Hepatocyte (in vitro differentiated cells): ENCODE measurements at places on chromosomes 16 and 17. TPM values are rescaled to one million over a fixed set of nuclear protein-coding genes. Genes with fewer than 3 reads are reported as not detected.
A peak's percentile ranks its signal among the peaks of the same experiment; 100 is the strongest.

- DNase-seq: no peak
These were observed 10.3 kb downstream of the UTP18 start for GRCh38 chr17:51270636-51271035.

- DNase-seq: no peak
These were observed 24.1 kb downstream of the GNPTG start for GRCh38 chr16:1375741-1376410.

GRCh38 chr16:67965668-67966548, 2.5 kb downstream of the SLC12A4 start:
- no peak for DNase-seq

Gene G6PC1
- 14.2 and 18.2 TPM in 2 replicates for total RNA-seq

GRCh38 chr16:78407191-78407590, 307.7 kb downstream of the WWOX start:
- no peak for DNase-seq

Gene CNGB1
- total RNA-seq: not detected in 2 replicates

DNA sequence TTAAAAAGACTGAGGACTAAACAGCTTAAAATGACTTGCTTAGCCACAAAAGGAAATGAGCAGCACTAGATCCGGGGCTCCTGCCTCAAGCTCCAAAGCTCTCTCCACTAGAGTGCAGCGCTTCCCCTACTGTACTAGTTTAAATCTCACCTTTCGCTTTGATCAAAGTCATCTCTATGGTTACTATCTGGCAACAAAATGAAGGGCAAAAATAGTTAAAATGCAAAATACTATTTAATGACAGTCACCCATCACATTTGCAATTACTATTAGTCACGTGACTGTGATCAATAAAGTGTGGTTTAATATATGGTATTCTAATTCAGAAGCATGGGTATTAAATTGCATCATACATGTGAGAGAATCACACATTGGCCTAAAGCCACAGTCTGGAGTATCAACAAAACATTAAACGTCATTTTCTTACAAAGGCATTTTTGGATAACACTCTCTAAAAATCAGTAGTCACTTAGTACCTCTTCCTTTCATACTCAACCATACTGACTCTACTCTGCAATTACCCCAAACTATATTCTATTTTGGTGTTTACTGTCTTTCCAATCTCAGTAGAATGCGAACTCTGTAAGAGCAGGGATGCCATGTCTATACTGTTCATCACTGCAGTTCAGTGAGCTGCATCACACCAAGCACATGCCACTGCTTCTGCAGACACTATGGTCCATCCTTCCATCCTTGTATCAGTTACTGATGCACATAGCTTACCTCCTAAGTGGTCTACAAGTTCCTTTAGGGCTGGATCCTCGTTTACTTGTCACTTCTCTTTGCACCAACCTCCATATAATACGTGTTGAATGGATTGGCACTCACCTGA, 6.2 kb downstream of the PSMD12 start:
- DNase-seq: no peak

DNA sequence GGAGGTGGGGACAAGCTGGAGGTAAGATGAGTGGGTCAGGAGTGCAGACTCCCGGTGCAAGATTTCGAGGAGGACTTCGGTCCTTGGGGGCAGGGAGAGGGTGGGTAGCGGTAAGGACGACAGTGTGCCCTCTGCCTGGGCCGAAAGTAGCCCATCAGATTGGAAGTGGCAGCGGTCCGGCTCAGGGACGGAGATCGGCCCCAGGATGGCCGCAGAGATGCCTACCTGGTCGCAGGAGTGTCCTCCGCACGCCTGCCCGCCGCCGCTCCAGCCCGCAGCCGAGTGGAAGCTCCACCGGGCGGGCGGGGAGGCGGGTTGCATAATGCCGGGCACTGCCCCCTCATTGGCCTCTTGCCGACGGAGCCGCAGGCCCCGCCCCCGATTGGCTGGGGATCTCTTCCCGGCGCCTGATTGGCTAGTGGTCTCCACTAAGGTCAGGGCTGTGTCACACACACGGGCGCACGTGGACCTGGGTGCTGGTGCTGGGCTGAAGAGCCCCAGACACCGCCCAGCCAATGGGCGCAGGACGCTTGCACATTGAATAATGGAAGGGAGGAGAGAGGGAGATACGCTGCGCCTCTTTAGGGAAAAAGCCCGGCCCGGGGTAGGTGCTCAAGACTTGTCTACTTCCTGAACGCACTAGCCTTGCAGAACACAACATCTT, at the start of gene PER1:
Gene PER1, minus strand, starts transcription at position 293 of the 664 bp plus-strand sequence. CDS start 1,698 bp downstream, outside the sequence.
- peak; percentile 97 for DNase-seq

Gene TP53TG3C
- total RNA-seq: not detected in 2 replicates

- no peak for DNase-seq
These were observed 9.0 kb upstream of the ATP2C2 start for GRCh38 chr16:84359326-84359725.

Gene EPOP
- total RNA-seq: 0.92 and 0.93 TPM in 2 replicates

Gene CLEC10A
- total RNA-seq: 0.24 and 0.37 TPM in 2 replicates

GRCh38 chr17:32870027-32870670, 6.8 kb downstream of the MYO1D start:
- DNase-seq: no peak

Gene CDH13
- total RNA-seq: 1.5 and 2.7 TPM in 2 replicates

- no peak for DNase-seq
These were observed 110.6 kb downstream of the ZFHX3 start for GRCh38 chr16:72937360-72937759.

DNA sequence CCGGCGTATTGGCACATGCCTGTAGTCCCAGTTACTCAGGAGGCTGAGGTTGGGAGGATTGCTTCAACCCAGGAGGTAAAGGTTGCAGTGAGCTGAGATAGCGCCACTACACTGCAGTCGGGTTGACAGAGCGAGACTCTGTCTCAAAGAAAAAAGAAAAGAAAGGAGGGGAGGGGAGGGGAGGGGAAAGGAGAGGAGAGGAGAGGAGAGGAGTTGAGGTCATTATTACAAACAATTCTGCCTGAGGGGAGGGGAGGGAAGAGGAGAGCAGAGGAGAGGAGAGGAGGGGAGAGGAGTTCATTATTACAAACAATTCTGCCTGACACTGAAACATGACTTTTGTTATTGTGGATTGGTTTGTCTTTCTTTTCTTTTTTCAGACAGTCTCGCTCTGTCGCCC, 19.8 kb upstream of the ABCA5 start:
- DNase-seq: no peak

DNA sequence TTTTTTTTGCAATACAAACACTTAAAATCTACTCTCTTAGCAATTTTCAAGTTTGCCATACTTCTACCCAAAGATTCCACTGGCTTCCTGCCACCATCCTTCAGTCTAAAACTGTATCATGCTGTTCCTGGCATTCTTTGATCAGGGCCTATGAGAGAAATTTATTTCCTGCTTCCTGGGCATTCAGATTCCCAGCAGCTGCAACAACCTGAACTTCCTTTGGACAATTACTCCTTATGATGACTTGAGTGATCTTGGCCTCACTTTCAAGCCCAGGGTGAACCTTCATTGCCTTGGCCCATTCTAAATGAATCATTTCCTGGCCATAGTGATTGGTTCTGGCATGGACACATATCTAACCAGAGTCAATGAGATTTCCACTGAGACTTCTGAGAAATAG, 18.0 kb upstream of the MON1B start:
- DNase-seq: no peak

Gene MEOX1
- total RNA-seq: 0.64 and 0.90 TPM in 2 replicates

- no peak for DNase-seq
These were observed 16.9 kb upstream of the RNF213 start for GRCh38 chr17:80243526-80244433.

DNA sequence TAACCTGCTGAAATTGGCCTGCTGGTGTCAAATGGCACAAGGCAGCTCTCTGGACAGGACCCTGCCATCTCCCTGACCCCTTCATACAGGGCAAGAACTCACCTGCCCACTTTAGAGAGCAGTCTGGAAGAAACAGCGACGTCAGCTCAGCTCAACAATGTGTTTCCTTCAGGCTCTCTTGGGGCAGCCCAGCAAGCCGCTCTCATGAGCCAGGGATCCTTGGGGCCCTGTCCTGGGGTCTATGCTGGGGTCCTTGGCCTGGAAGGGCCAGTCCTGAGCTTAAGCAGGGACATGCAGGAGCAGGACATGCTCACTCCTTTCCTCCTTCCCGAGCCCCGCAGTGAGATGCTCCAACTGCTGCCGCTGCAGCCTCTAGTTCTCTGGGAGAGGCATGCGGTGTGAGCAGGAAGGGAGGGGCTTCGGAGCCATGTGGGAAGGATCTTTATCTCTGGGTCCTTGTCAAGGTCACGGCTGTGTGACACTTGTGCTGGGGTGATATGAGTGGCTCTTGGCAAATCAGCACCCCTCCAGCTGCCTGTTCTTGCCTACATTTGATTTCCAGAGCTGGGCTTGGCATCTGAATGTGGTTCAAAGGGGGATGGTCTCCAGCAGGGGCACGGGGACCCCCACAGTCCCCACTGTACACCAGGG, 3.4 kb downstream of the C1QTNF1 start:
- DNase-seq: peak; percentile 57

Gene CCL3
- total RNA-seq: 9.2 and 12.7 TPM in 2 replicates

DNA sequence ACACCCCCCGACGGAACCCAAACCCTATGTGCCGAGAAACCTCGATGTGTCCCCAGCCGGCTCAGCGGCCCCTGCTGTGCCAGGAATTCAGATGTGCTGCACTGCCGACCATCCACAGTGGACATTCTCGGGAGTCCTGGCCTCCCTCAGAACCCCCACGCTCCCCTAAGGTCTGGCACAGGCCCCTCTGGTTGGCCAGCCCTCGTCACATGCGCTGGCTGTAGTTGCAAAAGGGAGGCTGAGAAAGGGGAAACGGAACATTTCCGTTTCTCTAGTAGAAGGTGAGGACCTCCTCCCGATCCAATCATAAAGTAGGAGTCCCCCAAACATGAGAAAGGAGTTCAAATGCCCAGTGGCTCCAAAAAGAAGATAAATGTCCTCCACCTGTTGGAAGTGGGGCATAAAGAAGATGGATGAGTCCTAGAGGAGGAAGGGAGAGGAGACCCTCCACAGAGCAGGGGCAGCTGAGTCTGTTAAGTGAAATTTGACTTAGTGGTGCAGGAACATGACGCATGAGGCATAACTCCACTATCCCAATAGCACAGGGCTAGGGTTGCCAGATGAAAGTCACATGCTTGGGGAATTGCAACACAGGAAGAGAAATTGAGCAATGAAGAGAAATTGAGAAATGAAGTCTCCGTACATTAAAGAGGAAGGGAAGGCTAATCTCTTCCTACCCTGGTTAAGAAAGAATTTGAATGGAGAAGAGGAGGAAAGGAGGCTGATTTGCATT, 49.3 kb upstream of the WSB1 start:
- peak; percentile 70 for DNase-seq

GRCh38 chr16:30958175-30959079, 873 bp downstream of the SETD1A start:
- peak; percentile 80 for DNase-seq

DNA sequence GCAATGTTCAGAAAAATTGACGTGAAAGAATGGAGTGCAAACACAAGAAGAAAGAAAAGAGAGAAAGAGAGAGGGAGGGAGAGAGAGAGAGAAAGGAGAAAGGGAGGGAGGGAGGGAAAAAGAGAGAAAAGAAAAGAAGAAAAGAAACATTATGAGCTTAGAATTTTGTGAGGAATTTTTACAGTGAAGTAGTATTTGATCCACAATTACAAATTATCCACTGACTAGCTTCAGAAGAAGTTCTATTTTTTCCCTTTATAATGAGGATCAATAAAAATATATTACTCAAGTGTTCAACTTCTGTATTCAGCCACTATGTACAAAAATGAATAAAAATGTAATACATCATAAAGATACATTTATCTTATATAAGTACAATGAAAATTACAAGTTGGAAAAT, 494.5 kb upstream of the CA10 start:
- DNase-seq: no peak

Gene SEZ6
- 1.2 TPM in 1 of 2 replicates, not detected in the other for total RNA-seq

- DNase-seq: no peak
These were observed 136.7 kb upstream of the WSCD1 start for GRCh38 chr17:5933430-5933829.

DNA sequence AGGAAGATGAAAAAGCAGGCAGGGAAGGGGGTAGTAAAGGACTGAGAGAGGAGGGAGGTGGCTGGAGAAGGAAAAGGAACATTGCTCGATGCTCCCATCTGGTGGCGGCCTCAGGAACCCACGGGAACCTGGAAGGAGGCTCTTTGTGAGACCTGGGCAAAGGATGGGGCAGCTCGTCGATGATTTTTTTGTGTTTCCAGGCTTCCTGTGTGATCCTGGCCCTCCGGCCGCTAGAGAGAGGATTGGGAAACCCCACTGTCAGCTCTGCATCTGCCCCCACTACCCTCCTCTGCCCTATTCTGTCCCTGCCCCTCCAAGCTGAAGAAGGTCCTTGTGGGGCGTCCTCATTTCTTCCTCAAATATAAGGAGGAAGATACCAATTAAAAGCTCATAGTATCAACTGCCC, 6.6 kb downstream of the WFIKKN2 start:
- DNase-seq: peak; percentile 84
